ENCODE measurements at places on chromosomes 6 and 20. TPM values are rescaled to one million over a fixed set of nuclear protein-coding genes. Genes with fewer than 3 reads are reported as not detected.

- no peak for DNase-seq
Observed at GRCh38 chr20:21704408-21705385, 767 bp upstream of the PAX1 start.

GRCh38 chr20:19211661-19212468 is 577 bp upstream of the SLC24A3 start:
- DNase-seq: no peak

DNA sequence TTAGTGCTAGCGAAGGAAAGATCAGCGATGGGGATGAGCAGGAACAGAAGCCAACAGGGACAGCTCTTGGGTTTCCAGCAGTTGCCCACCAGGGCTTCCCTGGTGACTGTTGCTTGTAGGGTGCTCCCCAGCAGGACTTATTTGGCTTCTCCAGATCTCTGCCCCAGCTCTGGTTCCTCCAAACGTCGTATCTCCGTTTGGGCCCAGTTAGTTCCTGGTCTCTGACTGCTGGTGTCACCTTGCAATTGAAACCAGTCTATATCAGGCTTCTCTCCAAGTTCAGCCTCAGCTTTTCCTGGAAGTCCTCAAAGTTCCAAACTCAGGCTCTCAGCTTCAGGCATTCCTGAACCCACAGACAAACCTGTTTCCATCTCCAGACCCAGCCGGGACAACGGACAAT is 70.8 kb upstream of the NXT1 start:
- no peak for DNase-seq

DNA sequence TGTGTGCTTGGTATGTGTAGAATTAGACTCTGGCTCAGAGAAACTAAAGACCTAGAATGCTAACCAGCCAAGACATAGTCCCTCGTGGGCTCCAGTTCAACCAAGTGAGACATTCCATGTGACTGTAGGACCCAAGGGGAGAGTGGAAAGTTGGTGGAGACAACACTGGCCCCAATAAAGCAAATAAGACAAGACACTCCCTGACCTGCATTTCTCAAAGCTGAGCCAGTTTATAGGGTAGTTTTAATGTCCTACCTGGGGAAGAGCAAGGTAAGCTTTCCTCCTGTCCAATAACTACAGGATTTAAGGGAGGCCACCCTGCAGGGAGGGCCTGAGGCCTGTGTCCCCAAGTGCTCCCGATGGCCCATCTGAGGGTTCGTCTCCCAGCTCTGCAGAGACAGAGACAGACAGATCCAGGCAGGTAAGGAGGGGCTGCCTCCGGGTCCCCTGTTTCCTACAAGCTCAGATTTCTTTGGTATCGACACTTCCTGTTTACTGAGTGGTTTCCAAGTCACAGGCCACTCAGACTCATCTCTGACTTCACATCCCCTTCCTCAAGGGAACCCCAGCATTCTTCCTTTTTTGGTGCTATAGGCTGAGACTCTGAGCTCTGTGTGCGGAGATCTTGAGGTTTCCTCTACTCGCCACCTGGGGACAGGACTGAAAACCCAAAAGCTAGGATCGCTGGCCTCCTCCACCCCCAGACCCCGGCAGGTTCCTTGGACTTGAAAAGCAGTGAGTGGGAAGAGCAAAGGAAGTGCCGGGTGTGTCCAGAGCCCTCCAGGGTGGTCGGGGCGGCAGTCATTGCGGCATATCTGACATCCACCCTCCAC is 92.4 kb downstream of the PRND start:
- no peak for DNase-seq

EPHA7 gene
- 75.9 TPM for total RNA-seq

ZNF831 gene
- 0.69 TPM for total RNA-seq

DNA sequence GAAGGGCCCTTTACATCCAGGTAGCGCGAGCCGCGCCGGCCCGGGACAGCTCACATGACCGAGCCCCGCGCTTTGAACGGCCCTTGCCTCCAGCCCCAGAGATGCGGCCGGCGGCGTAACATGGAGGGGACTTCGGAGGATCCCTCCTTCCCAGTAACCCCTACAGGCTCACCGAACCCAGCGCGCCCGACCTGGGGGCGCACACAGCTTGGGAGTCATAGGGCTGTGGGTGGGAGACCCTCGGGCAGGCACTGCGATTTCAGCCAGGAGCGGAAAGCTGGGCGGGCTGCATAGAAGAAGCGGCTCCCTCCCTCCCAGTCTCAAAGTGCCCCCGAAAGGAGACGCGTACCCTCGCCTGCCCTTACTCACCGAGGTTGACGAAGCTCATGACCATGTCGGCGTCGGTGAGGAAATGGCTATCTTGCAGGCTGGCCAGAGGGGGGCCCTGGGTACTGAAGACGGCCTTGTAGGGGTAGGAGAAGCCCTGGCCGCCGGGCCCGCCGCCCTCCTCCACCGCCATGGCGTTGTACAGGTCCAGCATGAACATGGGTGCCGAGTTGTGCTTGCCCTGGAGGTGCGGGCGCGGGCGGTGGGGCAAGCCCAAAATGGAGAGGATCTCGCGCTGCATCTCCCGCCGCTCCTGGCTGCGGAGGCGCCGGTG is 975 bp downstream of the BMP7 start:
- DNase-seq: no peak

GRCh38 chr6:19921786-19922185 is 84.6 kb downstream of the ID4 start:
- DNase-seq: no peak

- no peak for DNase-seq
Observed at GRCh38 chr6:161130541-161130940, 139.0 kb downstream of the MAP3K4 start.

DNA sequence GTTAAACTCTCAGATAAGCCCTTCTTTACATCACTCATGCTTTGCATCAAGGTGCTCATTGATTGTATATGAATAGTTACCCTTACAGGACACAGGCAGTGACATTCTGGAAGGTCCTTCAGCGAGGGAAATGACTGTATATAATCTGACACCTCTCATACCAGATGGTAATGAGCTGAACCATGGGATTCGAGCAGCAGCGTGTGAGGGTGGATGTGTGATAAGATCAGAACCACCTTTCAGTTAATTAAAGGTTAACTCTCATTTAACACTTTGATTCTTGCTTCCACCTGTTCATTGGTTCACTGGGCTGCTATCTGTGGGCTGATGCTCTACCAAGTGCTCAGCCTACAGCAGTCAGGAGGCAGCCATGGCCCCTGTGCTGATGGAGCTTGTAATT is 24.2 kb downstream of the NEDD9 start:
- DNase-seq: no peak

DNA sequence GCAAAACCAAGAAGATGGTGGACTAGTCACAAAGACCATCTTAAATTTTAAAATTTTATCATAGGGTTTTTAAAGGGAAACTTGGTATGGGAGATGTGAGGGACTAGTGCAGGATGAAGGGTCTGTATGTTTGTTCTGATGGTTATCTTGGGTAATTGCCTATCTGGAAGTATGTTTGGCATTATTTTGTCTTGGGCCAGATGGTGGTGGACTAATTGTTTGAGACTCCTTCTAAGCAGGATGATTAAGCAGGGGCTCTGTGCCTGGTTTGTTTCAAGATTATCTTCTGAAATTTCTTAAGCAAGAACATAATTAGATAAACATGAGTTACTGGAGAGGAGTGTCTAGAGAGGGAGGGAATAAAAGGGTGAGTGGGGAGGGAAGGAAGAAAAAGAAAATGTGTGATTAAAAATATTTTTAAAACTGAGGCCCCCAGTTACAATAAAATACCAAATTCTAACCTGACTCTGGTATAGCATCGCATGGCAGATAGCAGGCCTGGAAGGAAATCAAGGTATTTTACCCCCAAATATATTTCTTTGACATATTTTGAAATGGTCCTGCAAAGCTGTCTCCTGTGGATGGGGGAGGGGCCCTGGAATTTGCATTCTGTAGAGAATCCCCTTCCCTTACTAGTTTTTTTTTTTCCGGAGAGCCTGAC is 49.9 kb upstream of the FAM184A start:
- no peak for DNase-seq

USP49 gene
- total RNA-seq: 4.9 TPM
